ENCODE measurements at places on chromosomes 3 and 15.

GRCh38 chr15:41435037-41435786, 18.3 kb downstream of the RTF1 start:
- no peak for DNase-seq

DNA sequence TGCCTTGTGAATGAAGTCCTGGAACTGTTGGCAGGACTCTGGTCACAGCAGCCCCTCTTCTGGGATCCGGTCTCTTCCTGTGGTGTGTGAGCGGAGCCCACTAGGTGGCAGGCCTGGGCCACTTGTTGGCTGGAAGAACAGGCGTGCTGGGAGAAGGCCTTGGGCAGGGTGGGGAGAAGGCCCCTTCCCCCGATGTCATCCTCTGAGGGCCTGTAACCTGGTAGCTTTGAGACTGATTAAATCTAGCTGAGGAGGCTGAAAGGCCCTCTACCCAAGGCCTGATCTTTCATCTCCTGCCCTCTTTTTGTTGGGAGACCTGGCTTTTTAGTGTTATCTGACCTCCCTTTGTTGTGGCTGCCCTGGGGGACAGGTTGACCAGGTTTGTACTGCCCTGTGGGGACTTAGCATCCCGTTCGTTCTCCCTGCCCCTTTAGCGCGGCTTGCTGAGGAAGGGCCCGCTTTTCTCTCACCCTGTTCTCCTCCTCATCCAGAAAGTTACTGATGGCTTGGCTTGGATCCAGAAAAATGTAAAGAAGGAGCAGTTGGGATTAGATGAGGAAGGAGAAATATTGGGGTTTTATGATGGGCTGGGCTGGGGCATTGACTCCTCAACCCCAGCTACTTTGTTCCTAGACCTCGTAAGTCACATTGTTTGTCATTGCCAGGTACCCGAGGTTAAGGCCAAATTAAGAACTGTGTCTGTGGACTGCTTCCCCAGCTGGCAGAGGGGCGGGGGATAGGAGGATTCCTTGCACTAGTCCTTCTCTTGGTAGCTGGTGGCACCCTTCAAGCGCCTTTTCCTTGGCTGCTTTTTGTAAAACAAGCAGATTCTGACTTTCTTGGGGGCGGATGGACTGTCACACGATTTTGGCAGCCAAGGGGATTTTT, 48.5 kb downstream of the CHCHD6 start:
- peak; percentile 81 for DNase-seq

DNA sequence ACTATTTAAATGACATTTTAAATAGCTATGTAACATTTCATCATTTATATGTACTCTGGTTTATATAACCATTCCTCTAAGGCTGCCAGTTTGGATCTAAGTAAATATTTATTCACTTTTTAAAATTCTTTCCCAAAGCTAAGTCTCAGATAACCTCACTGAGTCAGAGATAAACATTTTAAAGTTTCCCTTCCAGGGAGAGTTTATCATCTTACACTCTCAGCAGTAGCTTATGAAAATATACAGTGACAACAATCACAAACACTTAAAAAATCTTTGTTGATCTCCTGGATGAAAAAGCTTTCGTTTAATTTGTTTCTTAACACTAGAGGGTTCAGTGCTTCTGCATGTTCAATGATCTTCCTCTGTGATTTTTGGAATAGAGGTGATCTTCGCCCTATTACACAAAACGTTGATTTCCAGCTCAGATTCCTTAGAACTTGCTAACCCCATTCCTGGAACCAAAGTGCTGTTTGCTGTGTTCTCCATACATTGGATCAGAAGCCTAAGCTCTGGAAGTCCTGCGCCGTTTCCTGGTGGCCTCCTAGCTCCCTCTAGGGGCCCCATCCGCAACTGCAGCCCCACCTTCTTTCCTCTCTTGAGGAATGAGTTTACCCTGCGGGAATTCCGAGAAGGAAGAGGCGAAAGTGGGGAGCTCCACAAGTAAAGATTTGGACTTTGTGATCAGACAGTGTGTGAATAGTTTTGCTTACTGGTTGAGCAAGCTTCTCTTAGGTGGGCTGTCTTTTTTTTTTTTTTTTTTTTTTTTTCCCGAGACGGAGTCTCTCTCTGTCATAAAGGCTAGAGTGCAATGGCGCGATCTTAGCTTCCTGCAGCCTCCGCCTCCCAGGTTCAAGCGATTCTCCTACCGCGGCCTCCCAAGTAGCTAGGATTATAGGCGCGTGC, 29.3 kb upstream of the SACM1L start:
- DNase-seq: no peak

DNA sequence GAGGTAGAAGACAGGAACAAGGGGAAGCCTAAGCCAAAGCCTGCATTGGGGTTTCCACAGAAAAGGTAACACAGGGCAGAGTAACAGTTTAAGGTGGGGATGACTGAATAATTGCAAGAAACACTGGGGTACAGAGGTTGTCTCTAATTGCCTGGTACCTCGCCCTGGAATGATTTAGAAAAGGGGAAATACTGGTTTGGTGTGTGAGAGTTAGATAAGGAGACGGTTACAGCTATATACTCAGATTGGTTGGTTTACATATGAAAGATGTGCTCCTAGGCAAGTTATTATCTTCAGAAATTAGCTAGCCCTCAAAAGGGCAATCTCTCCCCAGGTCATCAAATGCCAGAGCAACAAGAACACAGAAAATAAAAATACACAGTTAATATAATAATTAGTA, 58.8 kb downstream of the SMARCC1 start:
- DNase-seq: no peak

All from left hindlimb (tissue), 1 donor.